ENCODE measurements at places on chromosomes 7 and 10.

- no peak overlapping the region for H3K4me3 ChIP-seq
- H3K27me3 ChIP-seq: peaks cover 6% of the 10 kb centered on the region
- H3K4me1 ChIP-seq: no peaks in the 10 kb centered on the region
- no peak overlapping the region for H3K27ac ChIP-seq
- no peaks in the 10 kb centered on the region for H3K36me3 ChIP-seq
These were observed 4.6 kb upstream of the TBC1D12 start for GRCh38 chr10:94397549-94398370.

DNA sequence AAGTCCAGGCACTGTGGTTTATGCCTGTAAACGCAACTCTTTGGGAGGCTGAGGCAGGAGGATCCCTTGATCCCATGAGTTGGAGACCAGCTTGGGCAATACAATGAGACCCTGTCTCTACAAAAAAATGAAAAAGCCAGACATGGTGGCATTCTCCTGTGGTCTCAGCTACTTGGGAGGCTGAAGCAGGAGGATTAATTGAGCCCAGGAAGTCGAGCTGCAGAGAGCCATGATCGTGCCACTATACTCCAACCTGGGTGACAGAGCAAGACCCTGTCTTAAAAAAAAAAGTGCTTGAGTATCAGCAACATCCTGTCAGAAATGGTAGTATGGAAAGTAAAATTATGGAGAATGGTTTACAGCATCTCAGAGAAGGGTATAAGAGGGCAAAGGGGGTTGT, 11.6 kb downstream of the APBB1IP start:
- peaks cover 6% of the 10 kb centered on the region for H3K36me3 ChIP-seq
- no peaks in the 10 kb centered on the region for H3K27me3 ChIP-seq
- H3K4me3 ChIP-seq: peak overlapping the region; percentile 57
- no peak for DNase-seq
- H3K27ac ChIP-seq: peak overlapping the region; percentile 81
- peaks cover 86% of the 10 kb centered on the region for H3K4me1 ChIP-seq

GRCh38 chr7:137025469-137026175, 157.2 kb downstream of the CHRM2 start:
- H3K27ac ChIP-seq: no peak overlapping the region
- H3K27me3 ChIP-seq: no peaks in the 10 kb centered on the region
- H3K36me3 ChIP-seq: no peaks in the 10 kb centered on the region
- H3K4me1 ChIP-seq: no peaks in the 10 kb centered on the region

DNA sequence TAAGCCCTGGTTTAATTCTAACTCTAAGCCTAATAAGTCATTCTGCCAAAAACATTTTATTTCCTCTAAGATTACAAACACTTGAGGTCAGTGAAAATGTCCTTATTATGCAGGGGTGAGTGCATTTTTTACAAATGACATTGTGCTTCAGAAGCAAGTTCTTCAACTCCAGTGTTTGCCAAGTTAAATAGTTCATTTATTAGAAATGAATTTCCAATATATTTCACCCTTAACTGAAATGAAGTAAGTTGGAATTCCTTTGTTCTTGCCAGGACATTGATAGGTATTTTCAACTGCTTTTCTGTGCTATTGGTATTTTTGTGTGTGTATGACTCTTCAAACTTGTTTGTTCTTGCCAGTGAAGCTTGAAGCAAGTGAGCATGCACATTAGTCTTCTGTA, 89.5 kb upstream of the CCDC6 start:
- no peak overlapping the region for H3K27ac ChIP-seq
- DNase-seq: no peak
- no peaks in the 10 kb centered on the region for H3K4me1 ChIP-seq
- H3K4me3 ChIP-seq: no peak overlapping the region
- H3K36me3 ChIP-seq: no peaks in the 10 kb centered on the region

GRCh38 chr7:32155712-32156111, 85.5 kb upstream of the PDE1C start:
- no peak for DNase-seq
- H3K36me3 ChIP-seq: no peaks in the 10 kb centered on the region
- H3K4me3 ChIP-seq: no peak overlapping the region
- H3K4me1 ChIP-seq: no peaks in the 10 kb centered on the region

GRCh38 chr10:43105102-43105955, 28.5 kb downstream of the RET start:
- no peaks in the 10 kb centered on the region for H3K36me3 ChIP-seq
- peaks cover under 1% of the 10 kb centered on the region for H3K27me3 ChIP-seq
- peaks cover 4% of the 10 kb centered on the region for H3K4me1 ChIP-seq
- peak; percentile 71 for DNase-seq
- H3K27ac ChIP-seq: no peak overlapping the region
- H3K4me3 ChIP-seq: peak overlapping the region; percentile 81

DNA sequence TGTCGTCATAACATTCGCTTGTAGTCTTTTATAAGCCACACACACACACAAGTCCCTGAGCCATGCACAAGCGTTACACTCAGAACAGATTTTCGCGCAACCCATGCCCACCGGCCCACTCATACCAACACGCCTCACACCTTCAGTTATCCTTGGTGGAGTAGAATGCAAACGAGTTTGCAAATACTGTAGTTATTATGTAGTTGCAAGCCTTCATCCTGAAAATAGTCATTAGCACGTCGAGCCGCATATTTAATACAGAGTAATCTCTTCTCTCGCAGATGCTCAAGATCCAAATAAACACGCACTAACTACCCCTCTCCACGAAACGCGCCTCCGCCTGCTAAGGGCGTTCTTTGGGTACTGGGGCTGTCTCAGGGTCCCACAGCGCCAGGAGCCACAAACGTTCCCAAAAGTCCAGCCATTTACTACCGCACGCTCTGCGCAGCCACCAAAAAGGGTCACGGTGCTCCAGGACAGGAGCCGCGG, 1.8 kb downstream of the NKX2-3 start:
- peaks cover 77% of the 10 kb centered on the region for H3K27me3 ChIP-seq
- no peak overlapping the region for H3K4me3 ChIP-seq
- H3K4me1 ChIP-seq: no peaks in the 10 kb centered on the region
- H3K36me3 ChIP-seq: no peaks in the 10 kb centered on the region
- no peak for DNase-seq
- no peak overlapping the region for H3K27ac ChIP-seq

DNA sequence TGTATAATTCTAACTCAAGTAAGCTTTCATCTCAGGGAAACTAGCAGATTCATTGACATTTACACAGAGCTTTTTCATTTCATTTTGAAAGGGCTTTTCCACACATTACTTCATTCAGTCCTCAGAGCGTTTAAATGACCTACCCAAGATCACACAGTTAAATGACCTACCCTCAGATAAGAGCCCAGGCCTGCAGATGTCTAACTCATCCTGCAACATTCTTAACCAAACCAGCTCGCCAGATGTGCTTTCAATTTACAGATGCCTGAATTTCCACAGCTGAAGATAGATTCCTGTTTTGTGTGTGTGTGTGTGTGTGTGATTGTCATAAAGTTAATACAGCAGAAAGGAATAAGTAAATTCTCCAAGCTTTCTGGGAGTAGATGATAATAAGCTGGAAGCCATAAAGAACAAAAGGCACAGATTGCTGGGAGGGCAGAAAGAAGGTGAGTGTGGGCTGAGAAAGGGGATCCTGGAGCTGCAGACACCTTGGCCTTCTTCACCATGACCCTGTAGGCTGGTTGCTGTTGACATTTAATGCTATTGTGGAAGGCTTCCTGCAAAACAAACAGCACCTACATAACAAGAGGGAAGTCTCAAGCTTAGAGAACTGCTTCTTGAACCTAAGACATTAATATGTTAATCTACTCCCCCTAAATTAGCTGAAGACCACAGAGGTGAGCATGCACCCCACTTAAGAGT, 489.7 kb upstream of the CELF2 start:
- H3K4me1 ChIP-seq: no peaks in the 10 kb centered on the region
- H3K4me3 ChIP-seq: no peak overlapping the region
- no peak overlapping the region for H3K27ac ChIP-seq
- no peak for DNase-seq
